Spleen (tissue), 13 donors: ENCODE measurements at places on chromosomes 13 and 19.

- DNase-seq = no peak
Measured at GRCh38 chr13:49042476-49042875, 66.8 kb downstream of the FNDC3A start.

DNA sequence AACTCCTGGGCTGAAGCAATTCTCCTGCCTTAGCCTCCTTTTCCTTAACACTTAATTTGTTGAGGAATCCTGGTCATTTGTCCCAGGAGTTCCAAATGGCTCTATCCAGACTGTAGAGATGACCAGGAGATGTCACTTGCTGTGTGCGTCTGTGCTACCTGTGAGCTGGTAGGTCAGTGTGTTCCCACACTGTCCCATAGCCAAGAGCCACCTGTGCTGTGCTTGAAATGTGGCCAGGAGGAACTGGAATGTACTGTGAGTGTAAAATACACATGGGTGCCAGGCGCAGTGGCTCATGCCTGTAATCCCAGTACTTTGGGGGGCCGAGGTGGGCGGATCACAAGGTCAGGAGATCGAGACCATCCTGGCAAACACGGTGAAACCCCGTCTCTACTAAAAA lies 29.4 kb upstream of the KDM4B start:
- DNase-seq = no peak

DNA sequence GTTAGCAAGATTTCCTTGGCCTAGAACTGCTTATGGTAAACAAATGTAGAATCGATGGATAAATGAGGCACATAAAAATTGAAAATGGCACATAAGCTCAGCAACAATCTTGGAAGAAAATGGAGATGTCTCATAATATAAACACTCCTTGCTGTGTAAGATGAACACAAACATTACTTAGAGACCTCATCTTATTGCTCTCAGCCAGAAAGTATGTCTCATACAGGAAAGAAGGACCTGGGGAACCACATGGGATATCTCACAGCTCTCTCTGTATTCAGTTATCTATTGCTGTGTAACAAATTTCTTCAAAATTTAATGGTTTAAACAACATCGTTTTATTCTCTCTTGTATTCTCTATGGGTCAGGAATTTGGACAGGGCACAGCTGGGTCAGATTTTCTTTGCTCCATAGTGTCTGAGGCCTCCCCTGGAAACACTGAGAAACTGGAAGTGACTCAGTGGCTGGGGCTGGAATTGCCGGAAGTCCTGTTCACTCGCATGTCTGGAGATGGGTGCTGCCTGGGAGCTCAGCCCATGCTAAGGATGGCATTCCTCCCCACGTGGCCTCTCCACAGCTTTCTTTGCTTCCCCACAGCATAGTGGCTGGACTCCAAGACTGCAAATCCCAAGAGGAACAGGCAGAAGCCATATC lies 105.1 kb downstream of the NUFIP1 start:
- no peak for DNase-seq

- DNase-seq = no peak
Measured at GRCh38 chr19:54355675-54356074, 9.1 kb downstream of the LAIR1 start.

DNA sequence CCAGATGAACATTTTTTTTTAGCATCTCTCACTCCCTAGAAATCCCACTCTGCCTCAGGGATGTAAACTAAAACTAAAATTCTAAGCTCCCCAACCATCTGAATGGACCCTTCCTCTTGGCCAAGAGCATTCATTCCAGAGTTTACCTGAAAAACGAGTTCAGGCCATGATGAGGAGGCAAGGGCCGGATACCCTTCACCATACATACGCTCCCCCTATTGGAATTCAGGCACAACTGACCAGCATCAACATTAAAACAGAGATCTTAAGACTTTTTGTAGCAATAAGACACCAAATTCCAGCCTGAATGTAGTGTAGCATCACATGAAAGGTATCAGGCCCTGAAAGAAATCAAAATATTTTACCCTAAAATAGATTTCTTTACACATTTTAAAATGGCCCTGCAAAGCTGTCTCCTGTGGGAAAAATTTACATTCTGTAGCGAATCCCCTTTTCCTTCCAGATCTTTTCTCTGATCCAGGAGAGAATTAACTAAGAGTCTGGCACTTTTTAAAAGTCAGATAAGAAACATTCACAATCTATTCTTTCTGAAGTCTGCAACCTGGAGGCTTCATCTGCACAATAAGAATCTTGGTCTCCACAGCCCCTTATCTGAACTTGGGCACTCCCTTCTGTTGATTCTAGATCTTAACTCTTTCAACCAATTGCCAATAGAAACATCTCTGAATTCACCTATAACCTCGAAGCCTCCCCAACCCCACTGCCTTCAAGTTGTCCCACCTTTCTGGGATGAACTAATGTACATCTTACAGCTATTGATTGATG lies 888.5 kb downstream of the UQCRFS1 start:
- DNase-seq = no peak

- no peak for DNase-seq
Measured at GRCh38 chr19:54030895-54031586, 32.7 kb downstream of the VSTM1 start.

GRCh38 chr19:3243819-3244700 lies 19.6 kb downstream of the CELF5 start:
- no peak for DNase-seq

DNA sequence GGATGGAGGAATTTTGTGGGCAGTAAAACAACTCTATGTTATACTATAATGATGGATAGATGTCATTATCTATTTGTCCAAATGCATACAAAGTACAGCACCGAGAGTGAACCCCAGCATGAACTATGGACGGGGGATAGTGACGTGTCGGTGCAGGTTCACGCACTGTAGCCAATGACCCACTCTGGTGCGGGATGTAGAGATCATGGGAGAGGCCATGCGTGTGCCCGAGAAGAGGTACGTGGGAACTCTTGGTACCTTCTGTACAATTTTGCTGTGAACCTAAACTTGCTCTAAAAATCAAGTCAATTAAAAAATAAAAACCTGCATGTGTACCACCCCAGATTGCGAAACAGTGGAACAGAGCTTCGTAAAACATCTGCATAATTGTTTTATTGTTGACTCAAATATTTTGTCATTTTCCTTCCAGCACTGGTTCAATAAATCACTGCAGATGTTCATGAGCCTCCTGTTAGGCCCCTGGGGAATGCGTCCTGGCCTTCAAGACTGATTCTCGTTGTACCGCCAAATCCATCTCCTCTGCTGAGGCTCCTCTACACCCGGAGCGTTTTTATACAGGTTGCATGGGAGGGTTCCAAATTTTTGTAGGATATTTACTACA lies 30.9 kb downstream of the COL4A1 start:
- no peak for DNase-seq

DNA sequence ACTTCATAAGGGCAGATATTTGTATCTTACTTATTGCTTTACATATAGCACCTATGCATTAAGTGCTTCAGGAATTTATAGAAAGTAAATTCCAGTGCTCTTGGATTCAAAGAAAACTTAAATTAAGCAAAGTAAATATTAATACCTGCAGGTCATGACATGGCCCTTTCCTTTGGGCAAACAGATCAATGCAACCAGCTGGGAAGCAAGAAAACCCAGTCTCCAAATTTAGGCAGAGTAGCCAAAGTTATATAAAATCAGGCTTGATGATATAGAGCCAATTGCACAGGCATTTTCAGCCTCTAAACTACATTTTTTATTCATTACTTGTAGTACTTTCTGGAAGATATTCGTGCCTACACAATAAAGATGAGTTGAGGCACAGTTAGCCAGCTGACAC lies 16.9 kb downstream of the TGDS start:
- no peak for DNase-seq

- no peak for DNase-seq
Measured at GRCh38 chr19:49364083-49364737, 533 bp downstream of the DKKL1 start.

DNA sequence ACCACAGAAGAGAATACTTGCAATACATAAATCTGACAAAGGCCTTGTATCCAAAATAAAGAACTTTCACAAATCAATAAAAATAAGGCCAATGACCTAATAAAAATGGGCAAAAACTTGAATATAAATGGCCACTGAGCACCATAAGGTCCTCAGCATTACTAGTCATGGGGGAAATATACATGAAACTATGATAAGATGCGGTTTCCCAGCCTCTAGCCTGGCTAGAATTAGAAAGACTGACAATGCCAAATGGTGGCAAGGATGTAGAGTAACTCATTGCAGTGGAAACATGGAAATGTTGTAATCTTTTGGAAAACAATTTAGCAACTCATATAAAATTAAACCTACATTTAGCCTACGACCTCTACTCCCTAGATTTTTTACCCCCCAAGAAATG lies 227.1 kb downstream of the GGACT start:
- no peak for DNase-seq

- no peak for DNase-seq
Measured at GRCh38 chr19:55016017-55016416, 22.0 kb downstream of the GP6 start.

DNA sequence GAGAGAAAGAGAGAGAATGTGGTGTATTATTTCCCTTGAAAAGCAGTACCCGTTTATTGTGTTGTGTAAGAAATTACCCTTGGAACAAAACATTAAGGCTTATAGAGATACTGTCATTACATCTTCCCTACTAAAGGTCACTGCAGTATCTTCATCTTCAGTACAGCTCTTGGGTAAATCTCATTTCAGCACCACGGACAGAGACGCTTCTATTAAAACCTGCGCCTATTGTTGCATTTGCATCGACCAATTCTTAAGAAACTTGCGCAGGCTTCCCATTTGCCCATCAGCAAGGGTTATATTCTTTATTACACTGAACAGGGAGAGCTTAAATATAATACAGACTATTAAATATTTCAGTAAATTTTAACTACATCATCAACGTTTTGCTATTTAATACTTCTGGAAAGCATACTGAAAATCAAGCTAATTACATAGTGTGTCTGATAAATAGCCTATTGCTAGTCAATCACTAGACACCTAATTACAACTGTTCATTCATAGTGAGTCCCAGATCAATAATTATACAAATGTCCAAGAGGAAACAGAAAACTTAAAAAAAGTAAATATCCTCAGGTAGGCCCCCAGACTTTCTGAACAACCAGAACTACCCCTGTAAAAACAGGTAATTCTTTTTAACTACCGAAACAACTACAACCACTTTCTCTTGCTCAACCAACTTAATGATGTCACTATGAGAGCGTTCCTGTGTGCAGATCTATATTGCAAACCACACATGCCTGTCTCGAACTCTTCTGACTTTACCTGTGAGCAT lies 350.6 kb downstream of the LIG4 start:
- no peak for DNase-seq

DNA sequence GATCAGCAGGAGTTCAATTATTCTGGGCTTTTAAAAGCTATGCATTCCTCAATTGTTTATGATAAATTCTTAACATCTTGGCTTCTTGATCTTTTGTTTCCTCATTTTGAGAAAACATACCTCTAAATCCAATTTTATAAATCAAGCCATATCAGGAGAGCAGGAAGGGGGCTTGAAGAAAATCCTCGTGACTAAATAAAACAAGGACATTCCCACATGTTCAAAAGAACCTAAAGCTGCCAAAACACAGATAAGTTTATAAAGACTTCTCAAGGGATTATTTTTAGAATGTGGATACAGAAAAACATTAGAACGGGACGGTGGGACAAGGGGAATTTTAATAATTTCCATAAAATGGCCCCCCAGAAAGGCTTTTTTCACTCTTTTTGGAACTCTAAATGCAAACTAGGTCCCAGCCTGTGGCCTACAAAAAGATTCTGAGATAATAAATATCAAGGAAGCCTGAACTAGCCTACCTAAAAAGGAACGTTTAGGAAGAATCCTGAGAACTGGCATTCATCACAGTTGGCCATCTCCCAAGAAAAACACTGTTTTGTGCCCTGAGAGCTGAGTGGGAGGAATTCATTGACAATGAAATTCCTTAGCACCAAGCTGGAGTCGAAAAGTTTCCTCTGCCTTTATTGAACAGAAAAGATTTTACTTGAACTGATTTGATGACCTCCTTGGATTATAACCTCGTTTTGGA lies 30.1 kb downstream of the ZAR1L start:
- no peak for DNase-seq

- DNase-seq = no peak
Measured at GRCh38 chr19:54302257-54302656, 10.7 kb downstream of the LILRA5 start.

DNA sequence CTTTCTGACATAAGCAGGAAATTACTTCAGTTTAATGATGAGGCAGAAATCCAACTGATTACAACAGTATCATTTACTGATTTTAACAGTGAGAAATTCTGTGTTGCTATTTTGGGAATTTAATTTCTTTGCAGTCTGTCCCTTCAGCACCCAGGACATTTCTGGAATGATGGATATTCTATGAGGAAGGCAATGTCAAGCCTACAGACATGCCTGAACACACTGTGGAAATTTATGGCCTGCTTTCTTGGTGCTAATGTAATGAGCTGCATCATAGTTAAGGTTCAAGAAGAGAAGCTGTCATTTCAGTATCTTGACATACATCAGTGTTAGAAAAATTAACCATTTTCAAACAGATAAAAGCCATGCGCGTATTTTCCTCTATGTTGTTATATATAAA lies 87.7 kb downstream of the SLITRK1 start:
- no peak for DNase-seq

DNA sequence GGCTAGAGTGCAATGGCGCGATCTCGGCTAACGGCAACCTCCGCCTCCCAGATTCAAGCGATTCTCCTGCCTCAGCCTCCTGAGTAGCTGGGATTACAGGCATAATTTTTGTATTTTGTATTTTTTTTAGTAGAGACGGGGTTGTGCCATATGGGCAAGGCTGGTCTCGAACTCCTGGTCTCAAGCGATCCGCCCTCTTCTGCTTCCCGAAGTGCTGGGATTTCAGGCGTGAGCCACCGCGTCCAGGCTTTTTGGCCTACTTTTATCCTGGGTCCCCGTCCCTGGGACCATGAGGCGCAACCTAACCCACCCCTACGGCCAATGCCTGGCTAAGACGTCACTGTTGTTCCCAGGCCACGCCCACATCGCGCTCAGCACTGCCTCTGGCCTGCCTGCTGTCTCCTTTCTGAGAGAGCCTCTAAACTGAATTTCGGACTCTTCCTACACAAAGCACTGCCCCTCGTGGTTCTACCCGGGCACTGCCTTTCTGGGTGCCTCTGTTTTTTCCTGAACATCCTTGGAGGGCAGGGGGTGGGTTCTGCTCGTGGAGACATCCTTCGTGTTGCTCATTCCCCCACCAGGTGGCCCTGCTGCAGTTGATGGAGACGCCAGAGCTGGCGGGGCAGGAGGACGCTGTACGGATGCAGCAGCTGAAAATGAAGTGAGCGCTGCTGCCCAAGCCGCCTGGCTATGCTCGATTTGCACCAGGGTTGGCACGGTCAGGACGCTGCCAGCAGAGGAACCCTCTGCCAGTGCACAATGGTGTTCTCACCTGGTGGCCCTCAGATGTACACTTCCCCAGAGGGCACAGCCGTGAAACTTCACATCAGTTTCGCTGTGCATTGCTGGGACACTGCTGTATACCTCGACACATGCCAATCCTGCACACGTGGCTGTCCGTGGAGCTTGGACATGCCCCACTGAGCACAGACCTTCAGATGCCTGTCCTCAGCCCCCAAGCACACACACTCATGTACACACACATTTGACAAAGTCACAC lies 2.0 kb downstream of the REX1BD start:
- no peak for DNase-seq
